ENCODE measurements at places on chromosomes 6 and 20.
A peak's percentile ranks its signal among the peaks of the same experiment; 100 is the strongest.

GRCh38 chr6:35128042-35128441 is 13.1 kb downstream of the TCP11 start:
- DNase-seq, result no peak

DNA sequence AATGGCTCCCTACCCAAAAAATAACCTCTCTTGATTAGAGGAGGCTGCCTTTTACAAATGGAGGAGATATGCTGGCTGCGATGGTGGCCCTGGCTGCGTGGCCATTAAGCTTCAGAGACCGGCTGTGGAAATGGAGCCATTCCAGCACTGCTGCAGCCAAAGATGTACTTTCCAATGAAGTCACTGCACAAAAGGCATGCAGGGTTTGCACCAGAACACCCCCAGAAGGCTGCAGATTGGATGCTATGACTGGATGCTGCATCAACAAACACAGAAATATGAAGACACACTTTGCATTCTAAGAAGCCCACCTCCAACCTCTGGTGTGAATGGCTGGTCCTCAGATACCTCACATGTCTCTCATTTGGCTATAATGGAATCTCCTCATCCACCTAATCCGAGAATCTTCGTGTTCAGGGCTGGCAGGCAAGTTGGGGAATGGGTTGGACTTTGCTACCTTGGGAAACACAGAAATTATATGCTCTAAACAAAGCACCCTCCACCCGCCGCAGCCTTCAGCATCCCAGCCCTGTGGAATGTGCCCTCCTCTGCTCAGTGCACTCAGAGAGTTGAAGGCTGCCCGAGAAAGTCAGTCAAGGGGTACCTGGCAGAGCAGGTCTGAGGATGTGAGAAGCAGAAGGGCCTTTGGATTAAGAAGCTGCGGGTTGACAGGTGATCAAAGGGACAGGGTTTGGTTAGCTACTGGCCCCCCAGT is 35.3 kb downstream of the APCDD1L start:
- DNase-seq, result no peak

- DNase-seq, result no peak
These were observed 1.2 kb downstream of the NANP start for GRCh38 chr20:25622450-25623224.

- peak; percentile 49 for DNase-seq
These were observed 32.9 kb upstream of the ERVFRD-1 start for GRCh38 chr6:11144393-11144851.

- no peak for DNase-seq
These were observed 286.9 kb downstream of the PTPRK start for GRCh38 chr6:128233531-128233930.

DNA sequence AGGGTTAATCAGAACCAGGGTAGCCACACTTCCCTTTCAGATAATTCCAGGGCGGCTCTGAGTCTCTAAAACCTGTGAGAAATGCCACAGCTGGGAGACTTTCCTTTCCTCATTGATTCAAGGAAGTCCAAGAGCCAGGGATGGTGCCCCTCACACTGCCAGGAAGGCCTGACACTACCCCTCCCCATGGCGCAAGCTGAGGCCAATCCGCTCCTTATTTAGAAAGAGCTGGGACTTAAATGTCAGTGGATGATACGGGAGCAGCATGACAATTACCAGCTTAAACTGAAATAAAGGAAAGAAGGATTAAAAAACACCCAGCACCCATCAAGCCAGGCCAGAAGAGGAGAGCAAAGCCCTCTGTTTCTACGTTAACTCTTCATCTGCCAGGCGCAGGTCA is 244.4 kb downstream of the LRFN2 start:
- DNase-seq, result no peak

GRCh38 chr6:93516441-93516840 is 97.1 kb upstream of the EPHA7 start:
- peak; percentile 46 for DNase-seq

DNA sequence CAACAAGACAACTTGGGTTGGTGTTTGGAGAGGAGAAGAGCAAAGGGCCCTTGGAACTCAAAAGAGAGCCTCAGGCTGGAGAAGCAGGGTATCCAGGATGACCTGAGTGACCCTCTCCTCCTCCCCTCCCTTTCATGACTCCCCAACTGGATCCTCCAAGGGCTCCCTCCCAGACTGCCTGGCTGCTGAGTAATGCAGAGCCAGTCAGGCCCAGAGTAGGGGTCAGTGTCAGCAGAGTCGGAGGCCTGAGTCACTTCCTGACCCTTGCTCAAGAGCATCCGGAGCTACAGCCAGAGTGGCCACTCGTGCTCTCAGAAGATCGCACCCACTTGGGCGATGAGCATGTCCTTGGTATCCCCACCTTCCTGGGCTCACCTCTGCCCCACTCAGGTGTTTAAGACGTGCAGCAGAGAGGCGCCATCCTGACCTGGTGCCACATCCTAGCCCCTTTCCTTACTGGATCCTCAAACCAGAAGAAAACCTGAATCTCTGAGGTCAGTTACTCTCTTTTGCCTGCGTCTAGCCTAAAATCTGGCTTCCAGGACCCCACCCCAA is 2.8 kb upstream of the MAPK13 start:
- no peak for DNase-seq

GRCh38 chr6:75351570-75351969 is 67.0 kb upstream of the TMEM30A start:
- DNase-seq, result no peak

GRCh38 chr6:148928811-148929210 is 182.0 kb downstream of the UST start:
- DNase-seq, result no peak

DNA sequence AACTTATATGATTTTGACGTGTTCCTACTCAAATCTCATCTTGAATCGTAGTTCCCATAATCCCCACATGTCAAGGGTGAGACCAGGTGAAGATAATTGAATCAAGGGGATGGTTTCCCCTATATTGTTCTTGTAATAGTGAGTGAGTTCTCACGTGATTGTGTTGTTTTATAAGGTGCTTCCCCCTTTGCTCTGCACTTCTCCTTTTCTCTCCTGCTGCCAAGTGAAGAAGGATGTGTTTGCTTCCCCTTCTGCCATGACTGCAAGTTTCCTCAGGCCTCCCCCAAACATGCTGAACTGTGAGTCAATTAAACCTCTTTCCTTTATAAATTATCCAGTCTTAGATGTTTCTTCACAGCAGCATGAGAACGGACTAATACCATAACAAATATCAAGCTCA is 83.2 kb downstream of the MANEA start:
- DNase-seq, result no peak

GRCh38 chr6:69936674-69937363 is 70.5 kb downstream of the COL19A1 start:
- no peak for DNase-seq

DNA sequence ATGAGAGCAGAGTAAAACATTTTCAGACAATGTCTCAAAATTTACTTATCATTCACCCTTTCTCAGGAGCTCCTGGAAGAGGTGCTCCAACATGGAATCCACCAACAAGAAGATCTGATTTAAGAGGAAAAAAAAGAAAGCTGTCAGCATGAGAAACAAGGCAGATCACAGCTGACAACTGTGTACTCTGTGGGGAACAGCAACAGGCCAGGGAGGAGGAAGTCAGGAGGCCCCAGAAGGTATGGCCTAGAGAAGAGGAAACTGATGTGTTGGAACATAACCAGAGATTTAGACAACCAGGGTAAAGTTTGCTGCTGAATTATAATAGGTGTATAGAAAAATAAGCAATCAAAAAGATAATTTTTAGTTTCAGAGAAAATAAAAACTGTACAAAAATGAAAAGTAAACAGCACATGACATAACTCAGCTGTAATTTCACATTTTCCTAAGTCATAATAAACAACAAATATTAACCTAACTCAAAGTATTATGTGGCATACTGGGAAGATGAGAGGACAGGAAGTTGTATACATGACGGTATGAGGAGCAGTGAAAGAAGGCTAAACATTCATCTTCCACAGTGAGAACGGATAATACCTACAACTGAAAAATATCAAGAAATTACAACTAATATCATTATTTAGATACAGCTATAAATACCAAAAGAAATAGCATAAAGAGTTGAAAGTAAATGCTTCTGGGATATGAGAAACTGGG is 113.6 kb upstream of the EMILIN3 start:
- DNase-seq, result no peak

- no peak for DNase-seq
These were observed 34.5 kb upstream of the AVP start for GRCh38 chr20:3119044-3119443.

DNA sequence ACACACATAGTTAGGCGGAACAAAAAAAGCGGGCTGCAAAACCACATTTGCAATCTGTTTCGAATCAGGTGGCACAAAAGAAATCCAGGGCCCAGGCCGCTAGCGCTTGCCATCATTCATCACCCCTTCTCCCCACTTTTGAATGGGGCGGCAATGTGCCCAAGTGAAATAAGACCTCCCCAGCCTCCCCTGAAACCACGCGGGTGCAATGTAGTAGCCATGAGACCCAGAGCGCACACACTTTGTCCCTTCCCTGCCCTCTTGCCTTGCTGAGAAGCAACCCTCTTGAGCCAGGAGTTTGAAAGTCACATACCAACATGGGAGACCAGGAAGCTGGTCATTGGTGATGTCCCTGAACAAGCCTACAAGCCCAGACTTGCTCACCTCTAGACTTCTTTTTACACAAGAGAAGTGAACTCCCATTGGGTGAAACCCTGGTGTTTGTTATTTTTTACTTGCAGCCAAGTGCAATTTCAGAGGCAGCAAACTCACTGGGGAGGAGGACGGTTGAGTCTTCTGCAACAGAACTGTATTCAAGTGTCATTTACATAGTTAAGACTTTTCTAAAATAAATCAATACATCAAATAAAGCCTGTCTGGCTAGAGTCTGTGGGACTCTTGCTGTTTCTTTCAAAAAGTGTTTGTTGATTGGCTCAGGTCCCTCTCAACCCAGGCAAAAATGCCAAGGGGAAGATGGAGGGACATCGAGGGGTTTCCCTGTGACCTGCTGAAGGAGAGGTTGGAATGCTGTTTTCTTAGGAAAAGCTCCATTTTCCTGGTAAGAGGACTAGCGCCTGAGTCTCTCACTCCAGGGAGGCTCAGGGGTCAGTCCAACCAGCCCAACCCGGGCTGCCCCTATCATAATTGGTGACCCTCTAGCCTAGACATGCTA is 138.1 kb upstream of the PTPN1 start:
- DNase-seq, result no peak

GRCh38 chr6:148392671-148393070 is 50.0 kb downstream of the SASH1 start:
- no peak for DNase-seq

DNA sequence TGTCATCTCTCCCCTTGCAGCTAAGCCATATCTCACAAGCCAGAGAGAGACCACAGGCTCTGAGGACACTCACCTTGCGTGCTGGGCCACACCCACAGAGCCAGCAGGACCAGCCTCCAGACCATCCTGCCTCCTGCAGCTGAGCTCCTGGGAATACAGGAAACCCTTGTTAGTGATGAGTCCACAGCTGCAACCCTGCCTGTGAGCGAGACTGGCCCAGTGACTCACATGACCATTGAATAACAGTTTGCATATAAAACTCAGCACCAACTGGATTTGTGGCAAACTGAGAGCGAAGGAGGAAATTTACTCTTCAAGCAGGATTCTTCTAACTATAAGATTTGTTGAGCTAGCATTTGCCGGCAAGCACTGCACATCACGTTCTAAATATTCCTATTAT is 3.0 kb downstream of the THBS2 start:
- DNase-seq, result no peak

GRCh38 chr20:59010995-59011873 is 4.2 kb upstream of the CTSZ start:
- no peak for DNase-seq

DNA sequence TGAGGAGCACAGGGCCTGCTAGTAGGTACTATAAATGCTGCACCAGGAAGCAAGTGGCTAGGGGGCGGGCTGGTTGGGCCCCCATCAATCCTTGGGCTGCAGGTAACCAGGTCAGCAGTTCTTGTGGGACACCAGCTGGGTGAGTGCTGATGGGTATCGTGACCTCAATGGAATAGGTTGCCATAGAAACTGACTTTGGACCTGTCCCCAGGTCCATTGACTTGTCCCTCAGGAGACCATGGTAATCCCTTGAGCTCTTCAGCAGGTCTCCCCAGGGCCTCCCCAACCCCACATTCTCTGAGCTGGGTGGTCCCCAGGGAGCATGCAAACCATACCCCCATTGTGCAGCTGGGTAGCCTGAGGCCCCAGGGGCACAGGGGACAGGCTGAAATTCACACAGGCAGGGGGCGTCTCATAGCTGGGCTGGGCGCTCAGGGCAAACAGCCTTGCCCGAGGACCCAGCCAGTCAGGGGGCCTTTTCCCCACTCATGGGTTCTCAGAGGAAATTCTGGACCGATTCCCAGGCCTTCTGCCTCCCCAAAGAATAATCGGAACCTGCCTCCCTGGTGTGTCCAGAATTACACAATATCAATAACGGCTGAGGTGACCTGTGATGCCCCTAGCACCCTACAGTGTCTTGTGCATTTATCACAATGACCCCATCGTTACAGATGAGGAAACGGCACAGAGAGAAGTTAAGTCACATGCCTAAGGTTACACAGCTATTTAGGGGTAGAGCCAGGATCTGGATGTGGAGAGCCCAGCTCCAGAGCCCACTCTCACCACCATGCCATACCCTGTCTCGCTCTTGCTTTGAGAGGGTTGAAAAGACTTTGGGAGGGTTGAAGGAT is 35.9 kb downstream of the SRC start:
- no peak for DNase-seq

DNA sequence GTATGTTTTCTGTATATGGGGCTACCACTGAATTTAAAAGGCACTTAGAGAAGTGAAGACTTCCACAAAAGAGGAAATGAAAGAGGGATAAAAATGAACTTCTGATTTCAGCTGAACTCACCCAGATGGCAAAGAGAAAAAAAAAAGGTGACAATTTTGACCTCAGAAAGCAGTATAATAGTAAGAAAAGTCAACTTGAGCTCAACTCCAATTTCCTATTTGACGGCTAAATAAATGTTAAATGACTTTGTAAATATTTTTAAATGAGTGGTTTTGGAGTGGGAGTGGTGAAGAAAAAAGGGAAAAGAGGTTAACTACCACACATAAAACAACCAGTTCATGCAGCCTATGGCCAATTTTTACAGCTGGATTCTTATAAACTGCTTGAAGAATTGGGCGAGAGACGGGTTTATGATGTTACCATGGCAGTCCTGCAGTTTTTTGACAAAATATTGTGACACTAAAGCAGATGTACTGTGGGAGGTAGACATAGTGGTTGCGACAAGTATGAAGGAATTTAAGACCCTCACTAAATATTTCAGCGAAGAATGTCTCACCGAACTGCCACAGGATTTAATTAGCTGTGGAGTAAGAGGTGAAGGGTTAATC is 49.8 kb upstream of the ADTRP start:
- no peak for DNase-seq

GRCh38 chr6:138509371-138509770 is 10.1 kb upstream of the NHSL1 start:
- DNase-seq, result peak; percentile 49

DNA sequence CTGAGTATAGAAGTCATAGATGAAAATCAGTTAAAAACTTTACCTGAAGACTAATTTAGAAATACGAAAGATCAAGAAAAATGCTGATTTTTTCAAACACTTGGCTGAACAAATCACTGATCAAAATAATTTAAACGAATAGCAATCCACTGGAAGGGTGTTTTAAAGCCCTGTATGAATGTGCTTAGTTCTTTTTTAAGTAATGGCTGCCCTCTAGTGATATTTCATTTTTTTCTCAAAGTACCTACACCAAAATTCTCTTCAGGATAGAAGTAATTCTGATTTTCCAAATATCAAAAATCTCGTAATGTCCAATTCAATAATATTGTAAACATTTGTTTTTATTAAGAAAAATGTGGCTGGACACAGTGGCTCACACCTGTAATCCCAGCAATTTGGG is 32.5 kb downstream of the AKAP7 start:
- no peak for DNase-seq
